Activated CD4-positive, alpha-beta T cell treated with anti-CD3 and anti-CD28 coated beads, Interleukin-2, Interleukin-4, amounts not matched to agents 100 ng/mL and 50 ng/mL, durations not matched to agents 16 hours and 8 hours (primary cell): ENCODE measurements at places on chromosomes 5 and 9.

DNA sequence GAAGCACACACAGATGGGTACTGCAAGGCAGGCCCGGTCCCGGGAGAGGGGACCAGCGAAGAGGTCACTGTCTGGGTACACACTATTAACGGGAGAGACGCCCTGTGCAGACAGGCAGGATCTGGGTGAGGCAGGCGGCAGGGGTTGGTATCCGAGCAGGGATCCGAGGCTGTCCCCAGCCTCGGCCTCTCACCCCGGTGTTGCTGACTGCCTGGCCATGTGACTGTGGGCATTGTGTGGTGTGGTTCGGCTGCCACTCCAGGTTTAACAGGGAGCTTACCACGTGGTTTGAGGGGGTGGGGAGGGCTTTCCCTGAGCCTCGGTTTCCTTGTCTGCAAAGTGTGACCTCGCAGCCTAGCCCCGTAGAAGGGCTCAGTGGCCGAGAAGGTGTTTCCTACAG, 11.1 kb upstream of the RALGDS start:
- DNase-seq, result no peak

GRCh38 chr5:15948190-15948589, 231.4 kb downstream of the MARCHF11 start:
- DNase-seq, result no peak

DNA sequence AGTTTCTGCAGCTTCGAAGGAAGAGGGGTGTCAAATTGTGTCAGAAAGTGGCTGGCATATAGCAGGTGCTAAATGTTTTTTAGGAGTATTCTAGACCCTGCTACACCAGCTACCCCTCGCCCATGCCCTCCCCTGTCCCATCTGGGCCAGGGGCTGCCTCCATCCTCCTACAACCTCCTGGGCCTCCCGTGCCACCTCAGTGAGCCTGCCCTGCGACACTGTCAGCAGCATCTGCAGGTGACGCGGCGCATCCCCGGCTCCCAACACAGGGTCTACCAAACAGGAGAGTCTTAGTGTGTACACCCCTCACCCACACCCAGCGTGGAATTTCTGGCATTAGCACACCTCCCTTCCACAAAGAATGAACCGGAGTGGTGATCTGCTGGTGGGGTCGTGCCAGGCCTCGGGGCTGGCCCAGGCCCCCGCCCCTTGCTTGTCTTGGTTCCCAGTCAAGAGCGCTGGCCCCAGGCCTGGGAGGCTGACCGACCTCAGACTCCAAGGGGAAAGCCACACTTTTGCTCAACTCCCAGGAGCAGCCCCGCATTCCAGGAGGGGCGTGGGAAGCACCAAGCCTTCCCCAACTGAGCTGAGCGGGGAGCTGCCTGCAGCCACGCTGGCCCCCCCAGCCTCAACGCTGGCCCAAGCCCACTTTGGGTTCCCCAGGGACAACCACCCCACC, 55.2 kb downstream of the NEURL1B start:
- DNase-seq, result no peak

DNA sequence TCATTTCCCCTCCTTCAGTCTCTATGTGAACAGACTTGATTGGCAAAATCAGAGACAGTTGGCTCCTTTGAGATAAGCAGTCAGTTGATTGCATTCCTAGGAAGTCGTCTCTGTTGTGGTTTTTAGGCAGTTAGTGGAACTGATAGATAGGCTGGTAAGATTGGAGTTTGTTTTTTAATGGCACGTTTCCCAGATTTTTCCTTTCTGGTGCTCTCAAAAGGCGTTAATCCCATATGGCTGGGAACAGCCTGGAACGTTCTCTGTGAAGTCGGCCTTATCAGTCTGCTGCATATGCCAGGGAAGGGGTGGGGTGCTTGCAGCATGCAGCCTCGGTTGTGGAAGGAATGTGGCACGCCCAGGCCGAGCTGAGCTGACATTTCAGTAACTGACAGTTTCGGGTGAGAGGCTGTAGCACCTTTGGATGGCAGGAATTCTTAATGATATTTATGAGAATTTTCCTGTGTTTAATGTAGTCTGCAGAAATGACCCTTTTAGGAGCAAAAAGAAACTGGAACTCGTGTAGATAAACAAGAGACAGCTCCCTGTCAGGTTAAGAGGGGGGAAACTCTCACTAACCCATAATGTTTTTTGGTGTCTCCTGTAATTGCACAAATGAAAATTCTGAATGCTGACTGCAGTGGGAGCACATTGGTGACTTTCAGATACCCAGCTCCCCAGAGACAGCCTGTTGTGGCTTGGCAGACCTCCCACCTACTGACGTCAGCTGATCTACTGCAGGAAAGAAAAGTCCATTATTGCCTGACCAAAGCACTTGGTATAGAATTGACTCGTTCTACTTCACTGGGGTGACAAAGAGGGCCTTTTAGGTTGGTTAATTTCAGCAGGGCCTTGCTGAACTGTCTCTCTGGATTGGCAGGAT, 6.3 kb downstream of the SPTAN1 start:
- DNase-seq, result peak; percentile 60

DNA sequence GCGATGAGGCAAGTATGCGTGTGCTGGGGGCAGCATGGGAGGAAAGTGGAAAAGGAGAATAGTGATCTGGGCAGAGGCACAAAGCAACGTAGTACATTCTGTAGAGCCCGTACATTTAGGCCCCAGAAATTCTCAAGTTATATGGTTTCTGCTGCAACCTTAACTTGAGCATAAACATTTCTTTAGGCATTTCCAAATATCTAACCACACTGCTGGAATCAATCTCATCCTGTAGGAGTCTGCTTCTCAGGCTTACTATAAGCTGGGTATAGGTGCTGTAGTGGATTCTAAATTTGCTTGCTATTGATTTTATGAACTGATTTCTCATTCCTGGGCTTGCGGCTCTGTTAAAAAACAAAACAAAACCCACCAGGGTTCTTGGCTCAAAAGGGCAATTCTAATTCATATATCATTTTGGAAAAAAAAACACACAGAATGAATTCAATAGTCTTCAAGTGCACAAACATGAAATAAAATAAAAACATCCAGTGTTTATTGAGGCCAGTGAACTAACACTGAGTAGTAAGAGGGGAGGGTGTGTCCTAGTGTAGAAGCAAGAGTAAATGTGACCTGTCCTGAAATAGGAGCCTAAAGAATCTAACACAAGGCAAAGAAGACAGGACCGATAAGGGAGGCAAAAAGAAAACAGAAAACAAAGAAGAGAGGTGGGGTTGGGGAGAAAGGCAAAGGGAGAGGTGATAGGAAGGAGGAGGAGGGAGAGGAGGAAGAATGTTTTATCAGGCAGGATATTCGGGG, 145.5 kb upstream of the LHFPL2 start:
- DNase-seq, result no peak

DNA sequence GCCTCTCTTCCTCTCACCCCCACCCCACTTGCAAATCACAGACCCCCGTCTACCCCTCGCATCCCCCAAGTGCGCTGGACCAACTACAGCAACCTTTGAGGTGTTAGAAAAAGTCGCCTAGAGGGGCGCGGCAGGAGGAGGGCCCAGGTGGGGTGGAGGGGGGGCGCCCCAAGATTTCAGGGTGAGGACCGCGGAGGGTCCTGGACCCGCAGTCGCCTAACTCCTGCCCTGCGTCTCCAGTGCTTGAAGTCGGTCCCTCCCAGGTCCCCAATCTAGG, 379 bp upstream of the EGFLAM start:
- no peak for DNase-seq

- DNase-seq, result no peak
Observed at GRCh38 chr9:22241024-22241423, 205.6 kb upstream of the DMRTA1 start.

DNA sequence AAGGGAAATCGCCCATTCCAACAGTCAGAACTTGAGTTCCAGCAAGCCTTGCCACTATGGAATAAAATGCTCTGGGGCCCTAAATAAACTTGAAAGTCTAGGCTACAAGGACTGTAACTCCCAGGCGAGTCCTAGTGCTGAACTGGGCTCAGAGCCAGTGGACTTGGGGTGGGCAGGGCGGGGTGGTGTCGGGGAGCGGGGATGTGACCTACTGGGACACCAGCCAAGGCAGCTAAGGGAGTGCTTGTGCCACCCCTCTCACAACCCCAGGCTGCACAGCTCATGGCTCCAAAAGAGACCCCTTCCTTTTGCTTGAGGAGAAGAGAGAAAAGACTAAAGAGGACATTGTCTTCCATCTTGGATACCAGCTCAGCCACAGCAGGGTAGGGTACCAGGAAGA, 61.5 kb downstream of the MEIKIN start:
- no peak for DNase-seq

DNA sequence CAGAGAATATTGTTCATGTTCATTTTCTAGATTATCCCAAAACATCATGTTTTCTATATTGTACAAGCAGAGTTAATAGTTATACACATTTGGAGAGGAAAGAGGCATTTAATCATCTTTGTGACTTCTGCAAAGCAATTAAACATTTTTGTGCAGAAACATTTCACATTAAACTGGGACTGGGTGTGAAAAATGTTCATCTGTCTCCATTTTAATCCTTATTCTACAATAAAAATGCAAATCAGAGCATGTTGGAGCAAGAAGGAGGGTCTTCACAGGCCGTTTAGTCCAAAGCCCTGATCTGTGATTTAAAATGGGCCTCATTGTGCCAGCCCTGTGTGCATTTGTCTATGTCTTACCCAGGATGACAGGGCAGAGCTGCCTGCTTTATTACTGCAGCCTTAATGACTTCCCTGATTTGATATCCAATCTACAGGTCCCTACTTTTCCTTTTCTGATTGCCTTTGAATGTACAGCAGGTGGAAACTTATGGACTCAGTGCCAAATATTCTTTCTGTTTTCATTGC, 183.5 kb downstream of the CAVIN4 start:
- DNase-seq, result no peak

DNA sequence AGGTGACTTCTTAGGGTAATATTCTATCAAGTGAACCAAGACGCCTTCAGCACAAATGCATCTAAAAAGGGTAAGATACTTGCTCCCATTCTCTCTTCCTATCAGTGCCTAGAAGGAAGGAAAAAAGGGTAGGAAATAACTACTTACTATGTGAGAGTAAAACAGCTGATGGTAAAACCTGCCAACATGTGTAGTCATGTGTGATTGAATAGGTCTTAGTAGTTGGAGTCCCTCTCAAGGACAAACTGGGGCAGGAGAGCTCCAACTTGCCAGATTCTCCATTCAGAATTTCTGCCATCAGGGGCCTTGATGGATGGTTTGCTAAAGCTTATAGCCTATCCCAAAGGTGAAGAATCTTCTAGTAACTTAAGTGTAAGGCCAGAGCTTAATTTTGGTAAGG, 5.2 kb downstream of the TSC1 start:
- no peak for DNase-seq

GRCh38 chr5:154236-154635, 37.1 kb upstream of the LRRC14B start:
- no peak for DNase-seq

DNA sequence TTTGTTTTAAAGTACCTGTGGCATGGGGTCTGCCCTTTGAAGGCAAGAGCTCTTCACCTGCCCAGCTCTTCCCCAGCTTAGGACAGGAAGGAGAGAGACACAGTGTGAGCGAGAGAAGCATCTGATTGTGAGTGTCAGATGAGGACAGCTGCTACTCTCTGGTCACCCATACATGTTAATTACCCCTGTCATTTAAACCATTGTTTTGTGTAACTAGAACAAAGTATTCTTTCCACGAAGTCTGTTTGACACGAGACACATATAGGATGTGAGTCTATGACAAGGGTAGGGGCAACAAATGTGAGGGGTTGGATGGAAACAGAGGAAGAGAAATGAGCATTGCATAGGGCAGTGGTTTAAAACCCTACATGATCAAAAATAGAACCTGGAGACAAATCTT, 3.0 kb upstream of the CD274 start:
- DNase-seq, result no peak

DNA sequence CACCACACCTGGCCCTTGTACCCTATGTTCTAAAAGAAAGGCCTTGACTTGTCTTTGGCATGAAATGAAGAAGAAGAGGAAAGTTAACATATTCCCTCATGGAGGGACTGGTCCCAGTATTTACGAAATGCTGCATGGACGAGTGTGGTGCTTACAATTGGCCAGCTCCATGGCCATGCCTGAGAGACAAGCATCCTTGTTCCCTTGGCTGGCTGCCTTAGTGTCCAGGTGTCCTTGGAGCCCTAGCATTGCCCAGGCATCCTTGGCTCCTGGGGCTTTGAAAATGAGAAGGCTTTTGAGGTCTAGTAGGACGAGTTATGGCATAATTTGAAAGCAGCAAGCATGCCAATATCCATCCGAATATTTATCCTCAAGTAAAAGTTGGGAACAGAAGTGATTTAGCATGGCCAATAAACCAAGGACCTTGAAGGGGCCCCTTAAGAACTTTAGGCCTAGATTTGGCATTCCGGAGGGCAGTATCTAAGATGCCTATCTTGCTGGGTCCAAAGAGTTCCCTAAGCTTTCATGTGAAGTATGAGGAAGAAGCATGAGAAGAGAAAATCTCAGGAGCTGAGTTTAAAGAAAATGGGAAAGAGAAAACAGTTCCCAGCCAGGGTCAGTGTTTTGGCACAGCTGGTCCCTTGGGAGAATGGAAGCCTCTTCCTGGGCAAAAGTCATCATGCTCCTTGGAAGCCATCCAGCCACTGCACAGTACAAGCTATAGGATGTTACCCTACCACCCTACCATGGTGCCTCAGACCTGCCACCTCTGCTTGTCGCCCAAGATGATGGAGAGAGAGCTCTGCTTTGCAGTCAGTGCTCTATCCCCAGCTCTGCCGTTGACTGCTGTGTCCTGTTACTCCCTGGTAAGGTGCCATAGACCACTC, 91.0 kb downstream of the AOPEP start:
- no peak for DNase-seq

DNA sequence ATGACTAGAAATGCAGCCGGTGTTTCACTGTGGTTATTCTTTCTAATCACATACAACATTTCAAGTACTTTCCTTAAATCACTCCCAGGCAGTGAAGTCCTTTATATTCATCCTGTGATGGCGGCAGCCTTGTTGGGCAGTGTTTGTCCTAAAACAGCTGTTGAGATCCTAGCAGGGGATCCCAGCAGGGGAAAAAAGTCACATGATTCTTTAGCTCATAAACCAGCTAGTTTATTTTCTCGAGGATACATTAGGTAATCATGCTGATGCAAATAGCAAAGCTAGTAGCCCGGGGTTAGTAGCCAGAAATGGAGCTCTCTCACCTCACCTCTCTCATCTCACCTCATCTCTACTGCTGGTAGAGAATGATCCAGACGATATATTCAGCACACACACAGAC, 70.5 kb downstream of the FOXD1 start:
- no peak for DNase-seq

- no peak for DNase-seq
Observed at GRCh38 chr5:39220280-39221030, 1.1 kb upstream of the FYB1 start.

DNA sequence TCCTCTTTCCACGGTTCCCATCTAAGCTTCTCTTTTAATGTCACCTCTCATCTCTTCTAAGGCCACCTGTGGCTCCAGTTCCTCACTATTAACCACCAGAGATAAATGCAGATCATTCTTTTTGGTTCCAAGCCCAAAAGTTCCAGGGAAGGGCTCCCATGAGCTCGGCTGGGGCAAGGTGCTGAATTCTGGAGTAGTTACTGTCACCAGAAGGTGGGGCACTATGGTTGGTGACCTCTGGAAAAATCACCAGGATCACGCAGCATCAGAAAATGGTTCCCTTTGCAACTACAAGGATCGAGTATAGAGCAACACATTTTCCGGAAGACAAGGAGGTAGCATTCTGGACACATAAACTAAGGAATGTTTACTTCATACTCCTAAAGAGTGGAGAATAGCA, 528.7 kb upstream of the DAP start:
- no peak for DNase-seq

- DNase-seq, result no peak
Observed at GRCh38 chr9:78934880-78935279, 636.9 kb upstream of the TLE4 start.

GRCh38 chr9:136562746-136563495, 17.1 kb upstream of the NOTCH1 start:
- DNase-seq, result no peak
